Uterus (tissue), 4 donors: ENCODE measurements at places on chromosomes 11 and 22.

GRCh38 chr11:5241458-5241857 lies 7.2 kb upstream of the HBD start:
- DNase-seq, result no peak

DNA sequence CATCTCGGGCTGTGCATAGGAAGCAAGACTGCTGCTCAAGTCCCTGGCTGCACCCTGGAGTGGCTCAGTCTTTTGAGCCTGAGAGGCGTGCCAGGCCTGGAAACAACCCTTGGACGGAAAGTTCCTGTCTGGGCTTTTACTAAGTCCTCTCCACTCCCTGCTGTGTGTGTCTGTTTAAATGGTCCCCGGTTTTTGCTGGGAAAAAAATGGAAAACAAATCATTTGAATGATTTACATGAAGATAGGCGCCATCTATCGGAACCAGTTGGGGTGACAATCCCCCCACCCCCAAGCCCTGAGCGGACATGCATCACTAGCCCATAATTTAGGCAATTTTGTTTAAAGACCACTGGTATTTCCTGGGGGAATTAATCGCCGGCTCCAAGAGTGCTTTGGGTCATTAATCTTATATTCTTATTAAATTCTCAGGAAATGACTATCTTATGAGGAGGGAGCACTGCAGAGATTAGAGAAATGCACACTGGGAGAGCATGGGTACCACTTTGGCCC lies 2.7 kb upstream of the GAB2 start:
- peak; percentile 83 for DNase-seq

GRCh38 chr11:73323464-73323863 lies 15.4 kb downstream of the ARHGEF17 start:
- DNase-seq, result peak; percentile 93

- no peak for DNase-seq
These were observed 39.1 kb downstream of the PITPNB start for GRCh38 chr22:27879923-27880322.

GRCh38 chr11:117058761-117059261 lies 39.4 kb downstream of the SIK3 start:
- DNase-seq, result no peak

DNA sequence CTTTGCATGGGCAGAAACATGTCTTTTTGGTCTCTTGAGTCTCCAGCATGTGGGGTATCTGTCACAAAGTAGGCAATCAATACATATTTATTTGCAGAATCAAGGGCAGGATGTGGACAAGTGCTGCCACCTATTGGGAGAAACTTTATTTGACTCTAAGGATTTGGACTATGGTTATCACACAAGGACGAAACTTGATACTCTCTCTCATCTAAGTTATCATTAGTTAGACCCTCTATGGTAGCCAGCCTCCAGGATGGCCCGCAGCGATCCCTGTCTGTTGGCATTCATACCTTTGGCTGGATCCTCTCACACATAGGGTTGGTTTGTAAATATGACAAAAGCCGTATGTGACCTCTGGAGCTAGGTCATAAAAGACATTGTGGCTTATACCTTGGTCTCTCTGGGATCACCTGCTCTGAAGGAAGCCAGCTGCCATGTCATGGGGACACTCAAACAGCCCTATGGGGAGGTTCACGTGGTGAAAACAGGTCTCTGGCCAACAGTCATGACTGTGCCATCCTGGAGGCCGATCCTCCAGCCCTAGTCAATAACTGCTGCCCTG lies 1.1 kb upstream of the FBXO7 start:
- DNase-seq, result peak; percentile 16
